ENCODE measurements at places on chromosomes 11 and 22.

DNA sequence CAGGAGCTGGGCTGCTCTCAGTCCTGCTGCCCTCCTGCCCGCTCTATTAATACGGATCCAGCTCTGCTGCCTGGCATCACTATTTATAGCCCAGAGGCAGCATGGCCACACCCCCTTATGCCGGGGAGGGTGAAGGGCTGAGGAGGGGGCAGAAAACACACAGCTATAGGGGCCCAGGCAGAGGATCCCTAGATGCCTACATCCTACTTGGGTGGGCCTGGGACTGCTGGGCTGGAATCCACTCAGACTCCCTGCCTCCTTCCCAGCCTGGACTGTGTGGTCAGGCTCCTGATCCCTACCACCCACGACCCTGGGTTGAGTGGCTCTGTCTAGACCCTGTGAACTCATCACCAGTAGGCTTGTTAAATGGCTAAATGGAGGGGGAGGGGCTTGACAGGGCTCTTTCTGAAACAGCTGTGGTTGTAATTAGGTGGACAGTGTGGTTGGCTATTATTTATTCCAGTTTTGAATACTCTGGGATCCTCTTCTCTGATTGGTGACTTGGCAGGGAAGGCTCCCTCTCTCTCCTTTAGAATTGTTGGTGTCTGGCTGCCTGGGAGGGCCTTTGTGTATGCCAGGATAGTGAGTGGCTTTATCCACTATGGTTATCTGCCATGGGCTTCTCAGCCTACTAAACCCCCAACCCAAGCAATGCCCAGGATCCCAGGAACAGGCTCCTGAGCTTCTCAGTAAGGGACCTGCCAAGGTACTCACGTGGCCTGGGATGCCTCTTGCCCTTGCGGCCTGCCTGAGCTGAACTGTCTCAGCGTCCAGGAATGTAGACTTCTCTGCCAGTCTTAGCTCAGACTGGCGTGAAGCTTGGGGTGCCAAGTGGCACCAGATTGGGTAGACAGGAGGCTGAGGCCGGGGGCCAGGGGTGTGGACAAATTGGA lies 15.2 kb downstream of the PHLDB1 start:
- DNase-seq, result peak; percentile 37

DNA sequence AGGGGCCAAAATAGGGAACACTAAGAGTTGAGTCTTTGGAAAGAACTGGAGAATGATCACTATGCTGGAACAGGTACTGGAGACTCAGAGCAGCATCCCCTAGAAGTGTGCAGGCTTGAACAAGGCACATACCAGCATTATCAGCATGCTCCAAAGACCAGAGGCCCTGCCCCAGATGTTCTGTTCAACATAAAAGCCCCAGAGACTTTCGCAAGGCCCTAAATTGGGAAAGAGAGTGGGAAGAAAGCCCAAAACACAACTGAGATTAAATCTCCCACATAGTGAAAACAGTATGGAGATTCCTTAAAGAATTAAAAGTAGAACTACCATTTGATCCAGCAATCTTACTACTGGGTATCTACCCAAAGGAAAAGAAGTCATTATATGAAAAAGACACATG lies 9.4 kb downstream of the CNGA4 start:
- DNase-seq, result peak; percentile 71

GRCh38 chr11:84292006-84292405 lies 1005.8 kb upstream of the CCDC90B start:
- no peak for DNase-seq

DNA sequence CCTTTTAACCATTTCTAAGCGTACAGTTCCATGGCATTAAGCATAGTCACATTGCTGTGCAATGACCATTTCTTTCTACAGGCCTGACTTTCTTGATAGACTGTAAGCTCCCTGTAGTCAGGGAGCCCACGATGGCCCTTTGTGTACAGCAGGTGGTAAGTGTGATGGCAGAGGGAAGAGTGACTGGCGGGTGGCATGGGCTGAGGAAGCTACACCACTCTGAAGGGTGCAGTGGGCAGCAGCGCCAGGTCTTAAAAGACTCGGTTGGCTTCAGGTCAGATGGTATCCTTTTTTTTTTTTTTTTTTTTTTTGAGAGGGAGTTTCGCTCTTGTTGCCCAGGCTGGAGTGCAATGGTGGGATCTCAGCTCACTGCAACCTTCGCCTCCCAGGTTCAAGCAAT lies 1.6 kb downstream of the PPM1F start:
- DNase-seq, result no peak

DNA sequence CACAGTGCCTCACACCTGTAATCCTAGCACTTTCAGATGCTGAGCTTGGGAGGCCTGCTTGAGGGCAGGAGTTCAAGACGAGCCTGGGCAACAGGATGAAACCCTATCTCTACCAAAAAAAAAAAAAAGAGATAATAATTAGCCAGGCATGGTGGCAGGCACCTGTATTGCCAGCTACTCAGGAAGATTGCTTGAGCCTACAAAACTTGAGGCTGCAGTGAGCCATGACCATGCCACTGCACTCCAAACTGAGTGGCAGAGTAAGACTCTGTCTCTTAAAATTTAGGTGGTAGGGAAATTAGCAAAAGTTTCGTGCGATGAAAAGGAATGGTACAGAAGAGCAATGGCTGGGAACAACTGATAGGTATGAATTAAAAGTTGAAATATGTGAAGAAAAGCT lies 18.0 kb downstream of the ST13 start:
- DNase-seq, result no peak

DNA sequence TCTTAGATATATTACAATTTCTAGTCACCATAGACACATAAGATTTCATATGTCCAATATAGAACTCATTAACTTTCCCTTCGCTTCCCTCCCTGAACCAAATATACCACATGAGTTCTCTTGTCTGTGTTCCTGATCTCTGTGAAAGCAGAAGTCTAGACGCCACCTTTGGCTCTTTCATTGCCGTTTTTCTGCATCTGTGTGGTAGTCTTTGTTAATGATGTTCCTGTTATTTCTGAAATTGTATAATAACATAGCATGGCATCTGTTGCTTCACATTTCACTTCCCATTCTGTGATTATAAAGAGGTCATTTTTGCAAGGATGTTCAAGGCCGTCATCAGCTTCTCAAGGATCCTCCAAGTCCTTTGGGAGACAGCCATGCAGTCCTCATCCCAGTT lies 58.5 kb downstream of the NCAM1 start:
- no peak for DNase-seq

- no peak for DNase-seq
Observed at GRCh38 chr22:45131749-45132148, 32.0 kb upstream of the NUP50 start.

DNA sequence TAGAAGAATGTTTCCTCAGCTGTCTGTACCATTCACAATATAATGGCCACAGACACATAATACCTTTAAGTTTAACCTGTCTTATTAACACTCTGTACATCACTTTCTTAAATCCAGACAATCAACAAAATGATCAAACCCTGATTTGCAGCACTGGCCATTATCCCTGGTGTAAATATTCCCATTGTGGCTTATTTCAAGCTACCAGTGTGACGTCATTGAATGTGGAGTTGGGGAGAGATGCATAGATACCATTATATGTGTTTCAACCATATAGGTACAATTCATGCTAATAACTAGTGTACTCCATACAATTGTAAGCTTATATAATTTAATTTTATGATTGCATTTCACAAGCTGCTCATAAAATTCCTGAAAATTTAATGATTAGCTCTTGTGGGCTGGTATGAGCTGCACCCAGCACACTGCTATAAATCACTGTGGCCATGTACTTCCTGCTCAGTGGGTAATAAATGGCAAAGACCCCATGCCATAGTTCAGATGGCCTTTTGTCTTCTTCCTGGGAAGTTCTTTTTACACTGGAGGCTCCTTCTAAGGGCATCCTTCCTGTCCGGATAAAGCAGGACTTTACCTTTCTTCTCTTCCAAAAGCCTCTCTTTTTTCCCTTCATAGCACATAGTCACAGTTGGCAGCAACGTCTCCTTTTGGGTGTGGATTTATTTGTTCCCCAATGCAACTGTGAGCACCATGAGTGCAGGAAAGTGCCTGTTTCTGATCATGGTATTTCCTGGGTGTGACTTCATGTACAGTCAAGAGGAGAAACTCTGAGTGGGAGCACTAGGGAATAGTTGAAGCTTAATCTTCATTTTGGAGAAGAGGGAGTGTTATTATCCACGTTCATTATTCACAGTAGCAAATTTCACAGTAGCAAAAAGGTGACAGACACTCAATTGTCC lies 87.8 kb downstream of the MIAT start:
- DNase-seq, result no peak

DNA sequence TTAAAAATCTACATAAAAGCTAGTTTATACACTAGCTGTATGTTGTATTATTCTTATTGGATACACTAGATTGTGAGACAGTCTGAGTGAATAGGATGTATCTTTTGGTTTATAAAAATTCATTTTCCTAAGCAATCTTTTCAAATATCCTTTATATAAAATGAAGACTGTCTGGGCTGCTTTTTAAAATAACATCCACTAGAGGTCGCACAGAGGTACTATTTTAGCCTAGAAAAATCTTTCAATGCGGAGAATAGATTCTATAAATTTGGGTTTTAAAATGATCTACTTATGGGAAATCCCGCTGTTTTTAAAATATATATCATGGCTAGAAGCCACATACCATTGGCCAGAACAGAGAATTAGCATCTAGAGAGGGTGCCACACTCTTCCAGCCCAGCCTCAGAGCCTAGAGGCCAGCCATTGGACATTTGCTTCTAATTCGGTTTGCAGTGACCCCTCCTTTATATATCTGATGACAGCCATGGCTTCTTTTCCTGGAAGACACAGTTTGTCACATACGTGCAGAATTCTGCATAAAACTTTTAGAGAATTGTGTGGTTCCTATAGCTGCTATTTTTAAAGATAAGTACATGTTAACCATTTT lies 7.3 kb downstream of the C11orf97 start:
- peak; percentile 73 for DNase-seq

- DNase-seq, result no peak
Observed at GRCh38 chr11:111765320-111765983, 737 bp downstream of the PPP2R1B start.

GRCh38 chr11:64742889-64743590 lies 902 bp downstream of the RASGRP2 start:
- peak; percentile 30 for DNase-seq

DNA sequence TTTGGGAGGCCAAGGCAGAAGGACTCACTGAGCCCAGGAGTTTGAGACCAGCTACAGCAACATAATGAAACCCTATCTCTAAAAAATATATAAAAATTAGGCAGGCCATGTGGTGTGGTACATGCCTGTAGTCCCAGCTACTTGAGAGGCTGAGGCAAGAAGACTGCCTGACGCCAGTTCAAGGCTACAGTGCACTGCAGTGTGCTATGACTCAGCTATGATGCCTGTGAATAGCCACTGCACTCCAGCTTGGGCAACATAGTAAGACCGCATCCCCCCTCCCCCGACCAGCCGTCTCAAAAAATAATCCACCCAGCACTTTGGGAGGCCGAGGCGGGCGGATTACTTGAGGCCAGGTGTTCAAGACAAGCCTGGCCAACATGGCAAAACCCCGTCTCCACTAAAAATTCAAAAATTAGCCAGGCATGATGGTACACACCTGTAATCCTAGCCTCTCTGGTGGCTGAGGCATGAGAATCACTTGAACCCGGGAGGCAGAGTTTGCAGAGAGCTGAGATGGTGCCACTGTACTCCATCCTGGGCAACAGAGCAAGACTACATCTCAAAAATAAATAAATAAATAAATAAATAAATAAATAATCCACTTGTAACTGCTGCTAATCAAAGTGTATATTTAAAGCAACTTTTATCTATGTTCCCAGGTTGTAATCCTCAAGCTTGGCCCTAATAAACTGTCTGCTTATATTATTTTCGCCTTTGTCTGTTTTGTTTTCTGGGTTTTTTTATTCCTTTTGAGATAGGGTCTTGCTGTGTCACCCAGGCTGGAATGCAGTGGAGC lies 7.8 kb downstream of the HPS5 start:
- DNase-seq, result peak; percentile 74

DNA sequence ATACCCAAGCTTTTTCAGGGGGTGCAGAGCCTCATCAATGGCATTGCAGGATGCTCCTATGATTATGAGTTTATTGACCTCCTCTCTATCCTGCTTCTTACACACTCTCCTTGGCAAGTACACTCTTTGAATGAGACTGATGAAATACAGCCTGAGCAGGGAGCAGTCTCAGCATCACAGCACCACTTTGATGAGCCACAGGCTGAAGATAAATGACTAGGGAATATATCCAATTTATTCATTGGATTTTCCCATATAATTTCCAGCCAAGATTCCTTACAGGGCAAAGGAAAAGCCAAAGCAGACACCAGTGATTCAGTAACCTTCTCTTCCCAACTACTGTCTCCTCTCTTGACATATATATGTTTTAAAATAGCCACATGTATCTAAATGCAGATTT lies 79.2 kb downstream of the CASP12 start:
- no peak for DNase-seq

- DNase-seq, result no peak
Observed at GRCh38 chr22:48576333-48577013, 1251.2 kb downstream of the BRD1 start.

GRCh38 chr22:19932367-19933206 lies 9.0 kb upstream of the COMT start:
- DNase-seq, result no peak

- no peak for DNase-seq
Observed at GRCh38 chr22:29207243-29207550, 1.5 kb downstream of the EMID1 start.

DNA sequence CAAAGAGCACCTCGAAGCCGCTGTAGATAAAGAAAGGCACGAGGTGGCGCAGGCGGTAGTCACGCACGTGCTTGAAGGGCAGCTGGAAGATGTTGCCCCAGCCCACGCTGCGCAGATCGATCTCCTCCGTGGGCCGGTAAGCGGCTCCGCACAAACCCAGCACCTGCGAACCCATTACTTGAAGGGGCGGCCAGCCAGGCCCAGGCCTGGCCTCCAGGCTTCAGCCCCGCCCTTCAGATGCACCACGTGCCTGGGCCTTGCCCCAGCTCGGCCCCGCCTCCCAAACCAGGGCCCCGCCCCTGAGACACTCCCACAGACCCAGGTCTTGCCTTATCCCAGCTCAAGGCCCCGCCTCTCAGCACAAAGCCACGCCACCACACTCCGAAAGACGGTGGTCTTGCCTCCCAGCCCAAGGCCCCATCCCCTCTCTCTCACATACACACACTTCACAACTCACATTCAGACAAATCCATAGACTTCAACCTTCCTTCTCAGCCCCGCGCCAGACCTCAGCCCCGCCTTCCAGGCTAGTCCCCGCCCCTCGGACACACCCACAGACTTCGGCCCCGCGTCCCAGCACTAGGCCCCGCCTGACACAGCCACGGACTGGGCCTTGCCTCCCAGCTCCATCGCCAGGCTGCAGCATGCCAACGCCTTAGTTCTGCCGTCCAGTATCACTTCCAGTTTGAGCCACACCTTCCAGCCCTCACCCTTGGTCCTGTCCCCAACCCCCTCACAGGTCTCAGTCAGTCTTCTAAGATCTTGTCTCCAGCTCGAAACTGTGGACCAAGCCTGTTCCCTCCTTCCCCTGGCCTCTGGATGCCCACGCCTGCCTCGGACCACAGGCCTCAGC lies 7.0 kb downstream of the UNC93B1 start:
- DNase-seq, result peak; percentile 83

- DNase-seq, result no peak
Observed at GRCh38 chr22:45629469-45630089, 42.1 kb upstream of the ATXN10 start.

Measured in trophoblast cell (in vitro differentiated cells and primary cell).